ENCODE measurements at places on chromosomes 16 and 17. TPM values are rescaled to one million over a fixed set of nuclear protein-coding genes. Genes with fewer than 3 reads are reported as not detected.

DNA sequence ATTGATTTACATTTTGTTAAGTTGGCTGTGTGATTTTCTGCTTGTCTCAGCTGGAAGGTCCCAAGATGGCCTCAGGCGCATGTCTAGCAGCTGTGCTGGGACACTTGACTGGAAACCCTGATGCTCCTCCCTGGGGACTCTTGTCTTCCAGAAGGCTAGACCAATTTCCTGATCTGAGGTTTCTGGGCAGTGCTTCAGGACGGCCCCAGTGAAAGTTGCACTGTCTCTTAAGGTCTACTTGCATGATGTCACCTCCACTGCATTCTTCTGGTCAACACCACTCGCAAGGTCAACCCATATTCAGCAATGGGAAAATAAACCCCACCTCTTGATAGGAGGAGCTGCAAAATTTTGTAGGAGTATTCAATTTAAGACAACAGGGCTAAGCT is 116.0 kb downstream of the SALL1 start:
- DNase-seq = no peak

EVI2B gene
- total RNA-seq = 15.7 TPM

CCL14 gene
- 96.8 TPM for total RNA-seq

DNA sequence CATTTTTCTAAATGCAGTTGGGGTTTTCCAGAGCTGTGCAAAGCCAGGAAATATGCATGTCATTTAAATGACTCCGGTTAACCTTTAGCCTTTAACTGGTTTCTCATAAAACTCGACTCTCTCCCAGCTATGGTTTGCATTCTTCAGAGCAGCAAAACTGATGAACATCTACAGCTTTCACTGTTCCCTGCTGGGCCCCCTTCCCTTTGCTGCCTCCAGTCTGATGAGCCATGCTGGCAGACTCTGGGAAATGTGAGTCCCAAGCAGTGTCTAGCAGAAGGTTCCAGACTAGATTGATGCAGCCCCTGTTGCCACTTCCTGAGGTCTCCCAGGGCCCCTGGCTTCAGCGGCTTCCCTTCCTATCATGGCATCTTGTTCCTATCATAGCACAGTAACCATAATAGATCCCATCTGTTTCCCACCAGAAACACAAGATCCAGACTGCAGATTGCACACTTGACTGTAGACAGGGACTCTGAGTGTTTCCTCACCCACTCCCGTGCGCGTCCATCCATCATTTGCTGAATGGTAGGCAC is 135.4 kb downstream of the CLEC16A start:
- no peak for DNase-seq
